RWPE1 (cell line): ENCODE measurements at places on chromosomes 6 and 20.

- no peak for DNase-seq
These were observed 15.9 kb downstream of the OSBPL2 start for GRCh38 chr20:62254021-62254724.

DNA sequence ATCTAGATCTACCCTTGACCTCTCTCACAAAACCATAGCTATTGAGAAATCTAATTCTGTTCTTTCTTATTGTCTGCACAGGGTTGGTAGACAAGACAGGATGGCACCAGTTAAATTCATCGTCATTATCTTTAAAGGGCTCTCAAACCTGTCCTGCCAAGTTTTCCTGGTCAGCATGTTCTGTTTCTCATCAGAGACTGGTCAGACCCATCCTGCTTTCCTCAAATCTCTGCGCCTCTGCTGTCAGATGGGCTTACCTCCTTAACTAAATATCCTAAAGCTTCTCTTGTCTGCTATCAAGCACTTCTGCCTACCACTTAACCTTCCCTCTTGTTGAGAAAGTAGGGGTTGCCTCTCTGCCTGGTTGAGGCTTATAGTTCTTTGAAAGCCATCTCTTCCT is 125.2 kb downstream of the MYO6 start:
- DNase-seq = no peak

DNA sequence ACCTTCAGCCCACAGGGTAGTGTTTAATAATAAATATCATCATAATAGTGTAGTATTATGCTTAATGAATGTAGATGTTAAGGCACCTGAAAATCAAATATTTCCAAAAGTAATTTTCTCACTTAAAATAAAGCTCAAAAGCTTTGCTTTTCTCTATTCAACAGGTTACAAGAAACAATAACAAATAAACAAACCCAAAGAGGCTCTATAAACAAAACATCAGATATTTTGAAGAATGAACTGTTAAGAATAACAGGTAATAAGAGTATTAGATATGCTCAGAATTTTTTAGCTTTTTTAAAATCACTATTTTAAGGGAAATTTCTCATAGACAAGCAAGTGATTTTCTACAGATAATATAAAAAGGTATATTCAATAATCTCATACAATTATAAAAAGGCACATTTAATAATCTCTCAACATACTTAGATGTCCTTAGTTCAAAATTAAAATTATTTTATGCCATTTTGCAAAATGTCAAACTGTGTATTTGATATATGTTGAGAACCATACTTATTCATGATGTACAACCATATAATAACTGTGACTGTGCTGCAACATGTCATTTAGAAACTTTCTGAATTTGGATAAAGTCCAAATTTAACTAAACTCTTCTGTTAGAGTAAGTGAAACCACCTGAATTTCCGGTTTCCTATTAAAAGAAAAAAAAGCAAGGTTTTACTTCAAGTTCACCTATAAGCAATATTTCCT is 35.8 kb downstream of the PHIP start:
- DNase-seq = no peak

DNA sequence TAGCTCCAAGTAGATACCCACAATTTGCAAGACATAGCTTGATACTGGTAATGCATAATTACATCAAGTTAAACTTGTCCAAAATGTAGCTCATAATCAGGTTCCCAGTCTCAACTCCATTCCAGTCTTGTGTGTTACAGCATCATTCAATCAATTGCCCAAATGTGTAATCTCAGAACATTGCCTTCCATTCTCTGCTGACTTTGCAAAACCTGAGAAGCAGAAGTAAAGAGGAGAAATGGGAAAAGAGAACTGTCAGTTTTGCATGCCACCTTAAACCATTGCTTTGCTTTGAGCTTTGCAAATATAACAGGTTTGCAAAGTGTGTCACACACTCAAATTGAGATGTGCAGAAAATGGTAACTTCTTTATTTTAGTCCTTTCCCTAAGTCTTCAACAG is 40.3 kb upstream of the CNKSR3 start:
- DNase-seq = no peak

DNA sequence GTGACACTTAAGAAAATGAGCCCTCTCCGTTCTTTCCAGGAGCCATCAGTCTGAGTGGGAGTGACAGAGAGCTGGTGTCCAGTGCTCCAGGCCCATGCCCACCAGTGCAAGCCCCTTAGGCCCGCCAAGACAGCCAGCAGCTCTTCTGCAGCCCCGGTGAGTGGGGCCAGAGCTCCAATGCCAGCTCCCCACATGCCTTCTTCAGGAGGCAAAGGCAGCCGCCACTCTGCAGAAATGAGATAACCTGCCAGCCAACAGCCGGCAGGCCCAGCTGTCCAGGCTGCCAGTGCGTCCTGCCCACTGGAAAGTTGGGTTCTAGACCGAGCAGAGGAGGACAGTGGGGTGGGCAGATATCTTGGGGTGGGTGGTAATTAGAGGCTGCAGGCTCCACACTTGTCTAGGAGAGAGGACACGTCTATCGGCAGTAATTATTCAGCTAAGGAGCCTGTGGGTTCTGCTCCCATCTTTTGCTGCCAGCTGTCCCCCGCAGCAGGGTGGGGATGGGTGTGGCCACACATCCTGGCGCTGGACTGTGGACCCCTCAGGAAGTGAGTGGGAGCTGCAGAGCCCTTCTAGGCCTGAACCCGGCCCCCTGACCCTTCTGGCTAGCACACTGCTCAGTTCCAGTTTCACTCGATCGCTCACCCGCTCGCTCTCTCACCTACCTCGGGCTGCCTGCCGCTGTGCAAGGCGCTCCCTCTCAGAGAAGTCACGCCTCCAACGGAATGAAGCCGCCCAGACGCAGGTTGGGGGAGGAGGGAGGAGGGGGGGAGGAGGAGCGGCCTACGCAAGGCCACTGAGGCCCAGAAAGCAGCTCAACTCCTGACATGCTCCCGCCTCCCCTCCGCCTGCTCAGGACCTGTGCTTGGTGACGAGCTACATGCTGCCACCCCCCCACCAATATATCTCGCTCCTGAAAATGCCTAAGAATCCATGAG is 3.6 kb downstream of the GRM4 start:
- DNase-seq = no peak

- no peak for DNase-seq
These were observed 105.4 kb downstream of the FYN start for GRCh38 chr6:111767752-111768430.

DNA sequence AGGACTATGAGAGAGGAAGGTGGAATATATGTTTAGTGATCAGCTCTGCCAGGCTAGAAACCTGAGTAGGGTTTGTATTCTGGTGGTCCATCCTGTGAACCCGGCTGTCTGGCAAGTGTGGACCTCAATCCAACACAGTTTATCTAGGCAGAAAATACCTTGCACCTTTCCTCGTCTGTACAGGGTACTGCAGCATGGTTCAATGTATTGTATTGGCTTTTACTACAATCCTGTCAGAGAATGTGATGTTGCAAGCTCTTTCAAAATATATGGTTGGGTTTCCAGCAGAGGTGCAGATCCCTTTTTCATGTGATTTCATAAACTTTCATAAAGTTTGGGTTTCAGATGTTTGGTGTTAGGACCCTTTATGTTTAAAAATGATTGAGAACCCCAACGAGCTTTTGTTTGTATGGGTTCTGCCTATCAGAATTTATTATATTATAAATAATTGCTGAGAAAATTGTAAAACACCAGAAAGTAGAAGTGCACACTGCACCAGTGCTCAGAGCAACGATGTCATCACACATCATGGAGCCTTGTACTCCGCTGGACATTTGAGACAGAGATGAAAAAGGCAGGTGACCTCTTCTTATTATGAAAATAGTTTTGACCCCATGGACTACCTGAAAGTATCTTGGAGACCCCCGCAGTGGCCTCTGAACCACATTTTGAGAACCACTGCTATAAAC is 106.6 kb downstream of the RTN4IP1 start:
- DNase-seq = no peak

DNA sequence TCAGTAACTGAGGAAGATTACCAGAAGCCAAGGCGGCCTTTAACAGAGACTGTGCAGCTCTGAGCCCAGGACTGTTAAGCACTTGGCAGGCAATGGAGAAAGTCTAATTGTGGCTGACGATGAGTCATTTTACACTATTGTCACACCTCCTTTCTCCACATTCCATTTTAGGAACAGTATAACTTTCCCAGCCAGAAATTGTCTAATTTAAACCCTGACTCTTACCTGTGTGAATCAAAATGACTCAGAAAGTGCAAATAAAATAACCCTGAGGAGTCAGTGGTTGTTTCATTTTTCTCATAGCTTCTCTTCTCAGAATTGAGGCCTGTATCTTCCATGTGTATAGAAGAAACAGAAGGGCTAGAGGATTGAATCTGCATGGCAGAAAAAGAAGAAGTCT is 40.0 kb upstream of the OPN5 start:
- peak; percentile 82 for DNase-seq

DNA sequence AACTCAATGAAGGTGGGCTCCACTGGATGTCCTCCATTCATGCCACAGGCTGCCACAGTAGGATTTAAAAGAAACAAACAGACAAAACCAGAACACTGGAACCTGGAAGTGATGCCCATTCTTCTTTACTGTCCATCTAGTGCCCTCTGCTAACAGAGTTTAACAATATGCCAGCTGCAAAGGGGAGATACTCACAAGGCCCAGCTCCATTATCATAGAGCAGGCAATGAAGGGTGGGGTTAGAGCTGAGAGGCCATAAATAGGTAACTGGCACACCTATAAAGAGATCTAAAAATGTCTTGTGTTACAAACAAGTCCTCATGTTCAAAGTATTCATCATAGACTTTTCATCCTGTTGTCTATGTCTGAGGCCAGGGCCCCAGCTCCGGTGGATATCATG is 75.6 kb downstream of the SOD2 start:
- no peak for DNase-seq

GRCh38 chr6:133748628-133749027 is 140.3 kb upstream of the TCF21 start:
- DNase-seq = no peak

GRCh38 chr6:391559-392440 is at the start of gene IRF4:
Gene IRF4 (plus strand): TSS chr6:391752. CDS start chr6:393153, 1,401 bp downstream.
- no peak for DNase-seq

- no peak for DNase-seq
These were observed 12.2 kb upstream of the LAMA2 start for GRCh38 chr6:128870746-128871145.

DNA sequence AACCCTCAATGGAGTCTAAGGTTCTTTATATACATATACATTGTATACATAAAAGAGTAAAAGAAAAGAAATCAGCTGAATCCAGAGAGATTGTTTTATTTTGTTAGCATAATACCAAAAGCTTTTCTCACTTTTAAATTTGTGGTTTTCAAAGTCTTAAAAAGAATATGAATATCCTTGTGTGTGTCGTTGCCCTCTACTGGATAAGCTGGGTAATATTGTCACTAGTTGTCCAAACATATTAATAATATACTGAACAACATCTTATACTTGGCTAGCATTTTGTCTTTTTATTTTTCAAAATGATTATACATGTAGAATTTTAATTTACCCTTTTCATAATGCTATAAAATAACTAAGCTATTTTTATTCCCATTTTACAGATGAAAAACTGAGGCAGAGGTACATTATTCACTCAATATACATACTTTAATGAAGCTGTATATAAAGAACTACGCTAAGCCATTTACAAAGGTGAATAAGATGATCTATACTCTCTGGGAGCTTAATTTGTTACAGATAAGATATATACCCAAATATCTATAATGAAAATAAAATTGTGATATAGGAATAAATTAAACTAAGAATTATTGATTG is 531.7 kb downstream of the TFAP2B start:
- peak; percentile 10 for DNase-seq

- no peak for DNase-seq
These were observed 2.5 kb downstream of the PMEPA1 start for GRCh38 chr20:57707320-57707719.

GRCh38 chr6:97919631-97920030 is 636.6 kb upstream of the MMS22L start:
- DNase-seq = peak; percentile 2

GRCh38 chr6:63998991-63999390 is 363.4 kb downstream of the PHF3 start:
- no peak for DNase-seq

- no peak for DNase-seq
These were observed 566.1 kb downstream of the KIF16B start for GRCh38 chr20:16007164-16007563.

GRCh38 chr6:56984361-56984760 is 29.5 kb downstream of the BEND6 start:
- no peak for DNase-seq

DNA sequence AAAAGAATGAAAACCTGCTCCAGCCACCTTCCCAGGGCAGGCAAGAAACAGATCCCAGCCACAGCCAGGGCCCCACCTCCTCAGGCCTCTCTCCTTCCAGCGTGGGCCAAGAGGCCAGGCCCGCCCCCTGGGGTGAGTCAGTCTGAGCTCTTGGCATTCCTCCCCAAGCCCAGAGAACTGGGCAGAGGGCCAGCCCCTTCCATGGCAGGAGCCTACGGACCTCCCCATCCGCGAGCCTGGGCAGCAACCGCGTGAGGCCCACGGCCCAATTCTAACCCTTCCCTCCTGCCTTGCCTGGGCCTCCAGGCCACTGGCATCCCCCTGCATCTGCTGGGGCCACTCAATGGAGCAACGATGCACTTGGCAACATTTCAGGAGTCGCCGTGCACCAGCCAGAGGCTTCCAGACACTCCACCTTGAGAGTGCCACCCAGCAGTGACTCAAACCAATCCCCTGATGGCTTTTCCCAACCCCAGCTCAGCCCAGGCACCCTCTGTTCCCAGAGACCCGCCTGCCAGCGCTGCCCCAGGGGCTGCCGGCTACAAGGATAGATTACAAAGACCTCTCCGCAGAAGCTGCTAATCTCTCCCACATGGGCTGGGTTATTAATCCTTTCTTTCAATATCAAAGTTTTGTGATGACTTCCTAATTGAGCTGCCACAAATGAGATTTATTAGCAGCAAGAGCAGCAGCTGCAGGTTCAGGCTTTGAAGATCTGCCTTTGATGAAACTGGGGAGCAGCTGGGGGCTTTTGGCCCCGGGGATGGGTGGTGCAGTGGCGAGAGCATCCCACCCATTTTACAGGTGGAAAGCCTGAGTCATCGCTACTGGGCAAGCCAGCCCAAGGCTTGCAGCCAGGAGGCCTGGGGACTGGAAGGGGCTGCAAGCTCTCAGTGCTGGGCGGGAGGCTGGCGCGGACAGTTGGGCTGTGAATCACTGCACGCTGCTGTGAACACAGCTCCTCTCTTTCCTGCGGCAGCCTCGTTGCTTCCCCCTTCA is 85.7 kb downstream of the NFATC2 start:
- peak; percentile 98 for DNase-seq

DNA sequence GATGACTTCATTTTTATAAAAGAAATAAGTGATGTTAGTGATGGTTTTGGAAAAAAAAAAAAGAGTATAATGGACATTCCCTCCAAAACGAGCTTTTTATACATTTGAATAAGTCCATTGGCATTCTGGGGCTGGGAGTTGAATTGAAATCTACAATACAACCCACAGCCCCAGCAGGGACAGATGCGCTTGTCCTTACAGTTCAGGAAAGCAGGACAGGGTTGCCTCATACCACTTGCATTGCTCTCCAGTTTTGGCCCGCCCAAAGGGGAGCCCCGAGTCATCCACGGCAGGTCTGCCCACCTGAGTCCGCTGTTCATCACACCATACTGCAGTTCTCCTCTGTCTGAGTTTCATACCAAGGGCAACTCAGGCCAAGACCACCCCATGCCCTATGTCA is 46.2 kb downstream of the VAPB start:
- DNase-seq = no peak
